GM23338 (cell line): ENCODE measurements at places on chromosomes 6 and 20. TPM values are rescaled to one million over a fixed set of nuclear protein-coding genes. Genes with fewer than 3 reads are reported as not detected.

Gene NKX2-4
- polyA plus RNA-seq, result 0.31 and 0.61 TPM in 2 replicates

Gene ANKRD66
- polyA plus RNA-seq, result not detected in 2 replicates

Gene ZFP57
- 0.84 and 1.3 TPM in 2 replicates for polyA plus RNA-seq

Gene PSMB1
- 509 and 576 TPM in 2 replicates for polyA plus RNA-seq

Gene TRIM15
- 0.21 and 0.26 TPM in 2 replicates for polyA plus RNA-seq

Gene SYTL3
- polyA plus RNA-seq, result not detected in 2 replicates

Gene TXLNB
- 0.10 and 0.11 TPM in 2 replicates for polyA plus RNA-seq
